Prostate gland (tissue), 2 donors: ENCODE measurements at places on chromosomes 16 and 17.

DNA sequence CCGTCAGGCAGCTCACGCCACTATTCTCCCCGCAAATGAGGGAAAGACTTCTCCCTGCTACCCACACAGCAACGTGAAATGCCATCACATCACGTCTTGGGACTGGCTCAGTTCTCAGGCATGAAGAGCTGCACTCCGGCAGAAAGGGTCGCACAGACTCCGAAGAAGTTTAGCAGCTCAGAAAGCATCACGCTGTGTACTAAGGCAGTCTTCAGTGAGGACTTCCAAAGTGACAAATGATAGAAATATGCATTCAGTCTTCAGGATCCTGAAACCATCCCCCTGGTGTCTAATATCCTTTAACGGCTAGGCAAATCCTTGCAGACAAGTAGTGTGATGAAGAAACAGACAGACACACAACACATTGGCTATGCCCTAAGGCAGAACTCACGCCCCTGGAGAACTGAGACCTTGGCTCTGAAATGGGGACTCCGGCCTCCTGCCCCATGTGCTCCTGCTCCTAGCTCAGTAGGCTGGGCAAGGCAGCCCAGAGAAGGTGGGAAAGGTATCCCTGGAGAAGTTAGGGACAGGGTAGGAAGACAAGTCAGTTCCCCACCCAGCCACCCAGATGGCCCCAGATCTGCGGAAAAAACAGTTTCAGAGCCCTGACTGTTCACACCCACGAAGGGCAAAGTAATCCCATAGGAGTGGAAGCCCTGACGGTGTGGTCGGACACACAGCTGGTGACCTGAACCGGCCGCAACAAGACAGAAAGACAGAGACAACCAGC is 1.6 kb downstream of the XYLT1 start:
- DNase-seq: no peak

DNA sequence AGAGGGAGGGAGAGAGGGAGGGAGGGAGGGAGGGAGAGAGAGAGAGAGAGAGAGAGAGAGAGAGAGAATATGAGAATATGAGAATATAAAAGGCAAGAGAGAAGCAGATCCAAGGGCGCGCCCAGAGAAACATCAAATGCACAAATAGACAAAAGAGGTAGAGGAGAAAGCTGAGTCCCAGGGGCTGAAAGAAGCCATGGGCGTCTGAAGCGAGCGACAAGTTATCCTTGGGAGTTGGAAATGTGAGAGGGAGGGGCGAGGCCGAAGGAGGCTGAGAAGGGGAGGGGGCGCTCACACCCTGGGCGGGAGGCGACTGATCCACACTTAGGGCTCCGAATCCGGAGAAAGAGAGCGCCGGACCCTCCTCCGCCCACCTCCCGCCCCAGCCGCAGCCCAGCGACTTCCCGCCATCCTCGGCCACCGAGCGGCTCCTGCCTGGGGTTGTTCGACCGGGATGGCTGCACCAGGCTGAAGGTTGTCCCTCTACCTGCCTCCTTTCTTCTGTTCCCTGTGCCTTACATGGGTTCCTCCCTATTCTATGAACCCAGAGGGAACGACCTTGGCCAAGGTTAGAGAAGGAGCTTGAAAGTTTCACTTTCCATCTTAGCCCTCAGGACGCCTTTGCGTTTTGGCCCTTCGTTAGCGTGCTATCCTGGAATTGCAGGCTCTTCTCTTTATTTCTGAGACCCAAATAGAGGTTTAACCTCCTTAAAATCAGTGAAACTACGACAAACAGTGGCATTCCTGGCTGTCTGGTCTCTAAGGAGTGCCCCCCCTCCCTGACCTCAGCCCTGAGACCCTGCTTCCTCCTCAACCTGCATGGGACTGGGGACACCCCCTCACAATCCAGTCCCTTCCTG is 21.2 kb upstream of the HOXB9 start:
- no peak for DNase-seq

- DNase-seq: no peak
Observed at GRCh38 chr17:39861235-39861634, 2.9 kb downstream of the IKZF3 start.

DNA sequence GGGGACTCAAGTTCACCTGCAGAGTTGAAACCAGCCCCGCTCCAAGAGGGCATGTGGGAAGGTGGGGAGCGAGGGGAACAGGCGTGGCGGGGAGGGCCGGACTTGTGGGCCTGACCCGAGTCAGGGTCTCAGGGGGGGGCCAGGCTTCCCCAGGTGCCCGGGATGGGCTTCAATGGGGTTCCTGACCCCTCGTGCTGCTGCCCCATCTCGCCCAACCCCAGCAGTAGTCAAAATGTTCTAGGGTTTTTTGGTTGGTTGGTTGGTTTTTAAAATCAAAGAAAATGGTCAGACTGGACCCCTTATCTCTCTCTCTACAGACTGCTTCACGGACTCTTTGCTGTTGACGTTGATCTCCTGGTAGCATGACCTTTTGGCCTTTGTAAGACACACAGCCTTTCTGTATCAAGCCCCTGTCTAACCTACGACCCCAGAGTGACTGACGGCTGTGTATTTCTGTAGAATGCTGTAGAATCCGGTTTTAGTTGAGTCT is 69.5 kb downstream of the AMFR start:
- no peak for DNase-seq

GRCh38 chr17:42848093-42848492 is 2.9 kb upstream of the AOC3 start:
- no peak for DNase-seq

DNA sequence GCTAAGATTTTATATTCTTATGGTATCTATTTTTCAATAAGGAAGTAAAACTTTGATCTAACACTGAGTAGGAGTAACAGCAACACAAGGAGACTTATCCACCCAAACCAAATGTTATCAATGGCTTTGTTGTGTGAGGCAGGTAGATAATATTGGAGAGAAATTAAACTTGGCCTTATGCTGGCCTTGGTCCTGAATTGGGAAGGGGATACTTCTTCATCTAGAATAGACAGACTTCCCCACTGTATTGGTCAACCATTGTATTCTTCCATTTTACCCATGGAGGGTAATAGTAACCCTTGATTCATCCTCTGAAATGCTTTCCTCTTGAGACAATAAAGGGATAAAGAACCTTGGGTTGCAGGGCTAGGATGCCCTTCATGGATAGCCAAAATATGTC is 76.3 kb upstream of the ANKFN1 start:
- DNase-seq: no peak

DNA sequence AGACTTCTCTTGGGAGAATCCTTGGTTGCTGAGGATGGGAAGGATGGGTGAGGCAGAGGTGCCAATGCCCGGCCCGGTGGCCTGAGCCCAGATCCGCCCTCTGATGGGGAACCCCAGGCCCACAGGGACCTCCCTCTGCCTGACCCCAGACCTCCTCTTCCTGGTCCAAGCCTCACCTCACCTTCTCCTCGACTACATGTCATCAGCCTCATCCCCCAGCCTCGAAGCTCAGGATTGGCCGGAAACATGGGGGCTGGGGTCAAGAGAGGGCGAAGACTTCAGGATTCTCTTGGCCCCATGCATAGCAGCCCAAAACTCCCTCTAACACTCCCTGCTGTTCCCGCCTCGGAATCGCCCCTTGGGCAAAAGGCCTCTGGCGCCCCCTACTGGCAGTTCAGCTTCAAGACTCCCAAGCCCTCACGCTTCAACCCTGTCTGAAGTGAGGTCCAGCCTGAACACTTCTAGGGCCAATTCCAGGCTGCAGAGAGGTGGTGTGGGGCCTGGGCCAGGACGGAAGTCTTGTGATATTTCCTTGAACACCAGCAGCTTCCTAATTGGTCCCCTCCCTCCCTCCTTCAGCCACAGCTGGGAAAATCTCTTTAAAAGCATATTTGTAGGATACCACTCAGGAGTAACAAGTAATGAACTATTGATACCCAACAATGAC is 47.2 kb downstream of the ARHGAP27 start:
- DNase-seq: peak; percentile 83

DNA sequence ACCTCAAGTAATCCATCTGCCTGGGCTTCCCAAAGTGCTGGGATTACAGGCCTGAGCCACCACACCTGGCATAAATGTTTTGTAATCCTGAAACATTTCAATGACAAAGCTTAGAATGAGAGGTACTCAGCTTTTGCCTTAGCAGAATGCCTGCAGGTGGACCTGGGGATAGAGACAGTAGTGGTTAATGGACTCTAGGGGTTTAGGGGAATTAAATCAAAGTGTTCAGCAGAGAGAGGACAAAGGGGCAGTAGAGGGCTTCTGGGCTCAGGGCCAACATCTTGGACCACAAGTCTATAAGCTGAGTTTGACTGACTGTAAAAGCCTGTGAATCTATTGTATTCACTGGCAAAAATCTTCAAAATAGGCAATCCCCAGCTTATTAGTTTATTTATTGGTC is 36.0 kb upstream of the MED13 start:
- DNase-seq: no peak

DNA sequence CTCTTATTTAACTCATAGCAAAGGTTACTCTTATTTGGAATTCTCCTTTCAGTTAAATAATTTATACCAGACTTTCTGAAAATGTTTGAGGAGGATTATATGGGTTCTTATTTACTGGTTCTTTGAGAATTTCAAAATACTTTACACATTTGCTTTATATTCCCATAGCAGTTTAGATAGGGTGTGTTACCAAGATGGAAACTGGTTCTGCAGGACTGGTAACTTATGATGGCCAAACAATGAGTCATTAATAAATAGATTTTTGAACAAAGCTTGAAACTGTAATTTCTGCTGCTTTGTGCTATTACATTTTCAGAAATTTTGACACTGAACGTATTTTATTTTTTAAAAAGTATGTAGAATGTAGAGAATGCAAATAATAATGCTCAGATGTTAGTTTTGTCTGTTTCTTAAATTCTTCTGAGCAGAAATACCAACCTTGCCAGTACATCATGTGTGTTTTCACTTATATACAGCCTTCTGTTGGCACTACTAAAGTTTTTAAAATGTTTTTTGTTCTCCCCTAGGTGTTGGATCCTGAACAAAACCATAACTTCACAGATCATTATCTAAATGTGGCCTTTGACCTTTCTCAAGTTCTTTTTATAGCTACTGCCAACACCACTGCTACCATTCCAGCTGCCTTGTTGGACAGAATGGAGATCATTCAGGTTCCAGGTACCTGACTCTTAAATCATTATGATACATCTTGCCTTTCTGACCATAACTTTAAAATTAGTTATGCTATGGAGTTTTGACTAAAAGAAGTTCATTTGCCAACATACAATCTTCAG is 48.3 kb upstream of the ABCC11 start:
- DNase-seq: peak; percentile 63

GRCh38 chr16:83960521-83961249 is 7.4 kb upstream of the NECAB2 start:
- no peak for DNase-seq

DNA sequence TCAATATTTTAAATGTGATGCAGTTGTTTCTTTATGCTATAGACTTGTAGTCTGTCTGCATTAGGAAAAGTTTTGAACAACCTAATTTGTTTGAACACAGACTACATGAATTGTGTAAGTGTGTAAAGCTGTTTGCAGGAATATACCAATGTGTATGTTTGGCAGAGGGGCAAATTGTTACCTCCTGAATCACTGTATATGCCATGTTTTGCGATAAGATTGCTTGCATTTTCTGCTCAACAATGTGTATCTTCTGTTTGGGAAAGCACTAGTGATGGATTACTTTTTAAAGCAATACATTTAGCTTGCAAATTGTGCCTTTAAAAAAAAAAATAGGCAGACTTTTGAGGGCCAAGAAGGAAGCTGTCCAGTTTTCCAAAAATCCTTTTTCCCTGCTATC is 14.6 kb downstream of the RBBP6 start:
- DNase-seq: no peak

- no peak for DNase-seq
Observed at GRCh38 chr16:3025032-3026002, 1.5 kb downstream of the THOC6 start.

DNA sequence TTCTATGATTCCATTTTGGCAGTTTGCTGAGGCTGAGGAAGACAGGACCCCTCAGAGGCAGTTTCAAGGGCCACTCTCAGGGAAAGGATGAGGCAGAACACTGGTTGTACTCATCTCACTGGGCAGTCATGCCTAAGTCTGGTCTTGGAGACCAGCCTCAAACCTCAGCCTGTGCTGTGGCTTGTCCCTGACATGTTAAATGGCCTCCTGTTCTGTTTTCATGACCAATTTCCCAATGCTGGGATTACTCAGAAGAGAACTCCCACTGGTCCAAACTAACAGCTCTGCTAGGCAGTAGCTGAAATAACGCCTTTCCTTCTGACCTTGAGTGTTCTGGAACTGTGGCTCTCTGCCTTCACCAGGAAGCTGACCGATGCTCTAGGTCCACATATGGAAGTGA is 8.4 kb upstream of the SPDYE4 start:
- no peak for DNase-seq

- no peak for DNase-seq
Observed at GRCh38 chr17:41492771-41493170, 3.1 kb upstream of the KRT36 start.

DNA sequence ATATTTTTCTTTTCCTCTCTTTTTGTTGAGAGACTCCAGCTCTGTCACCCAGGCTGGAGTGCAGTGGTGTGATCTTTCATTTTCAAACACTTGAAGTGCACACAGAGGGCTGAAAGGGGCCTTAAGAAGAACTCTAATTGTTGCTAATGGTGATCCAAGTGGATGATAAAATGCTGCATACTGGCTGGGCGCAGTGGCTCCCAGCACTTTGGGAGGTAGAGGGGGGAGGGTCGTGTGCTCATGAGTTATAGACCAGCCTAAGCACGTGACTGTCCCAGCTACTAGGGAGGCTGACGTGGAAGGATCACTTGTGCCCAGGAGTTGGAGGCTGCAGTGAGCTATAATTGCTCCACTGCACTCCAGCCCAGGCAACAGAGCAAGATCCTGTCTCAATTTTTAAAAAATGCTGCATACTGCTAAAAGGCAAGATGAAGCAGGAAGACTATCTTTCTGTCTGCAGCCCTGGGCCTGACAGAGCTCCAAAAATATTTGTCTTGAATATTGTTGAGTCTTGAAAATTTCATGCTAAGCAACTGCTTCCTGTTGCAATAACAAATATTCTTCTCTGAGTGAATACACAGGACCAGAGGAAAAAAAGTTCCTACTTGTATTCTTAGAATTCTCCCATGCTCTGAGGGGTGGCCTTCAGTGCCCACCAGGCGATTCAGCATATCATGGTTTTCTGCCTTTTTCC is 63.7 kb upstream of the AKTIP start:
- DNase-seq: no peak

GRCh38 chr17:80005360-80006338 is 30.0 kb downstream of the TBC1D16 start:
- no peak for DNase-seq

GRCh38 chr17:79093270-79093669 is 18.6 kb downstream of the ENGASE start:
- DNase-seq: no peak

DNA sequence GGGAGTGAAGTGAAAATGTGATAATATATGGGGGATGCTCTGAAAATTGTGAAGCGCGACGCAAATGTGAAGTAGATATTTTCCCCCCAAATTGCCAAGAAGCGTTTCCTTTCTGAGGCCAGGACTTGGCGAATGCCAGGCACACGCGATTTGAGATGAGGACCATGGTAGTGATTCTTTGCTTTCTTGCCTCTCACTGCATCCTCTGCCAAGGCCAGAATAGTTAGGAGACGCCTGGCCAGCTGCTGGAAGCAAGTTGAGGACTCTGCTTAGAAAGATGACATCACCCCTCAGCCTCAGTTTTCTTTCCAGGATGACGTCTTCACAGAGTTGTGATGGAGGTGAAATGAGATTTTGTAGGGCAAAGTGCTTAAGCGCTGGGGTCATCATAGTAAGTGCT is 25.9 kb downstream of the PIPOX start:
- no peak for DNase-seq

GRCh38 chr16:85564277-85565051 is 48.7 kb upstream of the GSE1 start:
- no peak for DNase-seq

GRCh38 chr17:66706851-66707450 is 128.0 kb upstream of the CACNG5 start:
- DNase-seq: no peak

- DNase-seq: no peak
Observed at GRCh38 chr16:72923757-72924156, 124.2 kb downstream of the ZFHX3 start.
